ENCODE measurements at places on chromosomes 11 and 22. TPM values are rescaled to one million over a fixed set of nuclear protein-coding genes. Genes with fewer than 3 reads are reported as not detected.

The FGF19 gene
- 7.4 TPM for total RNA-seq

The ZP1 gene
- not detected for total RNA-seq

The CARD18 gene
- total RNA-seq, result not detected

The KCNJ1 gene
- total RNA-seq, result not detected

The MYO7A gene
- total RNA-seq, result 2.2 TPM

The KRTAP5-11 gene
- not detected for total RNA-seq

DNA sequence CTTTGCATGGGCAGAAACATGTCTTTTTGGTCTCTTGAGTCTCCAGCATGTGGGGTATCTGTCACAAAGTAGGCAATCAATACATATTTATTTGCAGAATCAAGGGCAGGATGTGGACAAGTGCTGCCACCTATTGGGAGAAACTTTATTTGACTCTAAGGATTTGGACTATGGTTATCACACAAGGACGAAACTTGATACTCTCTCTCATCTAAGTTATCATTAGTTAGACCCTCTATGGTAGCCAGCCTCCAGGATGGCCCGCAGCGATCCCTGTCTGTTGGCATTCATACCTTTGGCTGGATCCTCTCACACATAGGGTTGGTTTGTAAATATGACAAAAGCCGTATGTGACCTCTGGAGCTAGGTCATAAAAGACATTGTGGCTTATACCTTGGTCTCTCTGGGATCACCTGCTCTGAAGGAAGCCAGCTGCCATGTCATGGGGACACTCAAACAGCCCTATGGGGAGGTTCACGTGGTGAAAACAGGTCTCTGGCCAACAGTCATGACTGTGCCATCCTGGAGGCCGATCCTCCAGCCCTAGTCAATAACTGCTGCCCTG lies 1.1 kb upstream of the FBXO7 start:
- DNase-seq, result no peak
- H3K36me3 ChIP-seq, result no peaks in the 10 kb centered on the region
- peak overlapping the region; percentile 88 for H3K4me3 ChIP-seq

GRCh38 chr11:56841210-56841810 lies 92.8 kb upstream of the OR9G4 start:
- H3K36me3 ChIP-seq, result peaks cover 6% of the 10 kb centered on the region
- no peak overlapping the region for H3K4me3 ChIP-seq
- no peak overlapping the region for H3K27ac ChIP-seq
- no peaks in the 10 kb centered on the region for H3K4me1 ChIP-seq

GRCh38 chr11:122923302-122923701 lies 40.7 kb downstream of the JHY start:
- no peak overlapping the region for H3K27ac ChIP-seq
- no peaks in the 10 kb centered on the region for H3K36me3 ChIP-seq
- H3K4me1 ChIP-seq, result no peaks in the 10 kb centered on the region
- H3K4me3 ChIP-seq, result no peak overlapping the region
- no peaks in the 10 kb centered on the region for H3K27me3 ChIP-seq

GRCh38 chr11:64786308-64786707 lies 8.0 kb upstream of the SF1 start:
- no peak for DNase-seq
- no peaks in the 10 kb centered on the region for H3K4me1 ChIP-seq
- H3K36me3 ChIP-seq, result peaks cover 2% of the 10 kb centered on the region
- H3K27ac ChIP-seq, result no peak overlapping the region

GRCh38 chr11:103210543-103210942 lies 101.3 kb downstream of the DYNC2H1 start:
- H3K27ac ChIP-seq, result no peak overlapping the region
- no peaks in the 10 kb centered on the region for H3K36me3 ChIP-seq
- no peak overlapping the region for H3K4me3 ChIP-seq
- no peaks in the 10 kb centered on the region for H3K27me3 ChIP-seq
- H3K4me1 ChIP-seq, result no peaks in the 10 kb centered on the region
- DNase-seq, result no peak

DNA sequence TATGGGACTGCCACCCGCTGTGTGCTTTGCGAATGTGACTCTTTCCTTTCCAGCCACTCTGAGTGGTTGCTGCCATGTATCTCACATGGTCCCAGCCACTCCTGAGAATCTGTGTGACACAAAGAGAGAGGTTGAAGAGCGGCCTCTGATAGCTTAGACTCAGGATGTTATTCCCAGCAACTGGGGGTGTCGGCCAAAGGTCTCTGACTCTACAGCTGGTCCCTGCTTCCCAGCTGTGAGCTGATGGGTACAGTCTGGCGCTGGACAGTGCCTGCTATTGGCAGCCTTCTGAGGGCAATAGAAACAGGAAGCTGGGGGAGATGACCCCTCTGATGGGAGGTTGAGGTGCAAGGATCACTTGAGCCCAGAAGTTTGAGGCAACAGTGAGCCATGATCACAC lies 105.1 kb downstream of the RRAS2 start:
- no peaks in the 10 kb centered on the region for H3K36me3 ChIP-seq
- no peak overlapping the region for H3K4me3 ChIP-seq
- no peaks in the 10 kb centered on the region for H3K27me3 ChIP-seq
- no peak for DNase-seq
- H3K27ac ChIP-seq, result no peak overlapping the region

GRCh38 chr22:22112533-22113294 lies 130.1 kb upstream of the TOP3B start:
- H3K4me3 ChIP-seq, result no peak overlapping the region
- no peak for DNase-seq
- H3K36me3 ChIP-seq, result no peaks in the 10 kb centered on the region
- peaks cover 15% of the 10 kb centered on the region for H3K27me3 ChIP-seq
- H3K4me1 ChIP-seq, result no peaks in the 10 kb centered on the region
- no peak overlapping the region for H3K27ac ChIP-seq

DNA sequence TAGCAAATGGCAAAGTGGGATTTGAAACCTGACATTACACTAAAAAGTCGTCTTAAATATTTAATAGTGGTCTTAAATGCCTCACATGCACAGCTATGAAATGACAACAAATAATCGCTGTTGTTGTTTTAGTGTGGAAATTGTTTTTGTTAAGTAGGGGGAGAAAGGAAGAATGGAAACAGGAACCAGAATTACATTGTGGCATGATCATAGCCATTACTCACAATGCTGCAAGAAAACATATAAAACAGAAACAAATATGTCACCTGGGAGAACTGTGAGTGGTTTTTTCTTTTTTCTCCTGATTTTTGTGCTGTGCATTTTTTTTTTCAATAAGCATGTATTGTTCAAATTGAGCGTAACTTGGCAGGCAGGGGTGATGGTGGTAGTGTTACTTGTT lies 22.9 kb downstream of the FAM76B start:
- DNase-seq, result no peak
- no peak overlapping the region for H3K4me3 ChIP-seq
- peaks cover 7% of the 10 kb centered on the region for H3K36me3 ChIP-seq

DNA sequence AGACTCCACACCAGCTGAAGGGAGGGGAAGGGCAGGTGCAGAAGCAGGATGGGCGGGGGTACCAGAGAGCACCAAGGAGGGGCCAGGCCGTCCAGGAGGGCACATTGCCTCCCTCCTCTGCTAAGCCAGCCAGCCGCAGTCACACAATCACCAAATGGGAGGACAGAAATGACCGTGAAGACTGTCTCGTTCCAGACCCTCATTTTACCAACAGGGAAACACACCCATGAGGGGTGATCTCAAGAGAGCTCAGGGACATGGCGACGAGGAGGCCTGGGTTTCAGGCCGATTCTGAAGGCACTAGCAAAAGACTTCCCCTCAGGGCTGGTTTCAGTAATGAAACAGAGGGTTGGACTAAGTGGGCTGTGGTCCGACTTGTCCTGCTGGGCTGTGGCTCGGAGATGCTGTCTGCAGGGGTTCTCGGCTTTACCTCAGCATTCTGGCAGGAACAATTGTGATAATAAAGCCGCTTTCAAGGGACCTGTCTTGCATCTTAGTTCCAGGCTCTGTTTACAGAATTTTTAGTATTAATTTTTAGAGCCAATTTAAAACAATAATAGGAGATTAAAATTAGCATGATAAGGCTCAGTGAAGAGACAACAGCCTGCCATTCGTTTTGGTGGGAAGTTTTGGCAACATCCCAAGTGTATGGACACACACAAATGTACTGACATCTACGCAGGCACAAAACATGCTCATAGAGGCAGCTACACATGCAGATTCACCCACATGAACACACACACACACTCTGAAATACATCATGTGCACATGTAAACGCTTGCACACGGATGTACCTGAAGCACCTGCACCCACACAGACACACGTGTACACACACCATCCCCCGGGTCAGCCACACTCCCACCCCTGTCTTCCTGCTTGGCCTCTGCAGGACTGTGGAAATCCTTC lies 2.0 kb upstream of the B3GAT1 start:
- H3K4me1 ChIP-seq, result peaks cover 18% of the 10 kb centered on the region
- no peaks in the 10 kb centered on the region for H3K27me3 ChIP-seq
- H3K27ac ChIP-seq, result no peak overlapping the region
- H3K4me3 ChIP-seq, result peak overlapping the region; percentile 87
- no peaks in the 10 kb centered on the region for H3K36me3 ChIP-seq

- H3K4me1 ChIP-seq, result no peaks in the 10 kb centered on the region
- no peaks in the 10 kb centered on the region for H3K27me3 ChIP-seq
- no peak for DNase-seq
- H3K36me3 ChIP-seq, result no peaks in the 10 kb centered on the region
- no peak overlapping the region for H3K27ac ChIP-seq
Observed at GRCh38 chr11:45725121-45725520, 59.7 kb upstream of the CHST1 start.

DNA sequence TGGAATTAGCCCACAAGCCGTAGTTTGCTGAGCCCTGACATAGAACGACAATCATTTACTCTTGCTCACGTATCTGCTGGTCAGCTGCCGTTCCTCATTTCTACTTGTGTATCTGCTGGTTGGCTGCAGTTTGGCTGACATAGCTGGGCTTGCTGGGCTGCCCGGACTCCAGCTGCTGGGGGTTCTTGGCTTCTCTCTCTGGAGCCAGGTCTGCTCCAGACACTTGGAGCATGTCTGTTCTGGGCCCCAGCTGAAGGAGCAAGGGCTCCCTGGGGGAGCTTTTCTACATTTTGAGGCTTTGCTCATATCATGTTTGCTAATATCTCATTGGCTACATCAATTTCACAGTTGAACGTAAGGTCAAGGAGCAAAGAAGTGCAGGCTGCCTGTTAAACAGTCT lies 47.3 kb downstream of the PRDM11 start:
- H3K27me3 ChIP-seq, result no peaks in the 10 kb centered on the region
- DNase-seq, result no peak
- no peak overlapping the region for H3K27ac ChIP-seq
- peaks cover 10% of the 10 kb centered on the region for H3K36me3 ChIP-seq

- DNase-seq, result no peak
- no peaks in the 10 kb centered on the region for H3K27me3 ChIP-seq
- H3K4me3 ChIP-seq, result no peak overlapping the region
- peaks cover 10% of the 10 kb centered on the region for H3K4me1 ChIP-seq
Observed at GRCh38 chr22:43002202-43002586, 12.8 kb downstream of the PACSIN2 start.

DNA sequence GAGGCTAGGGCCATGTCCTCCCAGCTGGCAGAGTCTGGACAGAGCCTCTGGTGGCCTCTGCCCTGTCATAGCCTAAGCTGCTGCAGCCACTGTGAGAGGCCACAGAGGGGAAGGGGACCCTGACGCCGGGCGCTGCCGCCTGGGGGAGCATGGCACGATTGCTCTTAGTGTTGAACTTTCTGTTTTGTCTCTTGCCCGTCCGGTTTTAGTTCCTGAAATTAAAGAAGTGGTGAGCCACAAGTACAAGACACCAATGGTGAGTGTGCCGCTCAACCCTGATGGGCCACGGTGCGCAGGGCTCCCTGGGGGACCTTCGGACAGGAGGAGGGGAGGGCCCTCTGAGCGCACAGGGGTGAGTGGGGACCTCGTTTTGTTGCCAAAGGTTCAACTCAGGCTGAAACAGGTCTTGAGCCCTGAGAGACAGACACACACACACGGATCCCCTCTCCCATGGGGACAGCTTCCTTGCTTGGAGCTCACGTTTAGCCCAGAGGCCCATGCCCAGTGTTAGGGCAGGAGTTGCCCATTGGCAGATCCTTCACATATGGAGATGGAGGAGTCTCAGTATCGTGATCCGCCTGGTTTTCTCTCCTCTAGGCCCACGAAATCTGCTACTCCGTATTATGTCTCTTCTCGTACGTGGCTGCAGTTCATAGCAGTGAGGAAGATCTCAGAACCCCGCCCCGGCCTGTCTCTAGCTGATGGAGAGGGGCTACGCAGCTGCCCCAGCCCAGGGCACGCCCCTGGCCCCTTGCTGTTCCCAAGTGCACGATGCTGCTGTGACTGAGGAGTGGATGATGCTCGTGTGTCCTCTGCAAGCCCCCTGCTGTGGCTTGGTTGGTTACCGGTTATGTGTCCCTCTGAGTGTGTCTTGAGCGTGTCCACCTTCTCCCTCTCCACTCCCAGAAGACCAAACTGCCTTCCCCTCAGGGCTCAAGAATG lies 23.8 kb downstream of the MYBPC3 start:
- no peaks in the 10 kb centered on the region for H3K27me3 ChIP-seq
- no peak overlapping the region for H3K4me3 ChIP-seq
- H3K4me1 ChIP-seq, result no peaks in the 10 kb centered on the region
- DNase-seq, result no peak
- peaks cover 4% of the 10 kb centered on the region for H3K36me3 ChIP-seq
- no peak overlapping the region for H3K27ac ChIP-seq

GRCh38 chr11:61912530-61912898 lies 4.9 kb downstream of the RAB3IL1 start:
- no peak for DNase-seq
- H3K4me3 ChIP-seq, result no peak overlapping the region
- H3K27me3 ChIP-seq, result no peaks in the 10 kb centered on the region
- H3K27ac ChIP-seq, result no peak overlapping the region
- H3K4me1 ChIP-seq, result no peaks in the 10 kb centered on the region
- no peaks in the 10 kb centered on the region for H3K36me3 ChIP-seq

DNA sequence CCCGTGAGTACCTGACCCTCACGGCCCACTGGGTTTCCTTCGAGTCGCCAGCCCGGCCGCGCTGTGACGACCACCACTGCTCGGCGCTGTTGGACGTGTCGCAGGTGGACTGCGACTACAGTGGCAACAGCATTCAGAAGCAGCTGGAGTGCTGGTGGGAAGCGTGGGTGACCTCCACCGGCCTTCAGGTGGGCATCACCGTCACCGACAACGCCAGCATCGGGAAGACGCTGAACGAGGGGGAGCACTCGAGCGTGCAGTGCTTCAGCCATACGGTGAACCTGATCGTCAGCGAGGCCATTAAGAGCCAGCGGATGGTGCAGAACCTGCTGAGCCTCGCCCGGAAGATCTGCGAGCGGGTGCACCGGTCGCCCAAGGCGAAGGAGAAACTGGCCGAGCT lies 32.2 kb downstream of the ZBED4 start:
- H3K36me3 ChIP-seq, result peaks cover 65% of the 10 kb centered on the region
- no peak overlapping the region for H3K27ac ChIP-seq
- H3K4me1 ChIP-seq, result no peaks in the 10 kb centered on the region
- no peaks in the 10 kb centered on the region for H3K27me3 ChIP-seq

GRCh38 chr11:24759742-24760141 lies 262.9 kb downstream of the LUZP2 start:
- H3K4me3 ChIP-seq, result no peak overlapping the region
- H3K27ac ChIP-seq, result no peak overlapping the region
- H3K36me3 ChIP-seq, result no peaks in the 10 kb centered on the region
- peaks cover 2% of the 10 kb centered on the region for H3K4me1 ChIP-seq
- DNase-seq, result no peak

DNA sequence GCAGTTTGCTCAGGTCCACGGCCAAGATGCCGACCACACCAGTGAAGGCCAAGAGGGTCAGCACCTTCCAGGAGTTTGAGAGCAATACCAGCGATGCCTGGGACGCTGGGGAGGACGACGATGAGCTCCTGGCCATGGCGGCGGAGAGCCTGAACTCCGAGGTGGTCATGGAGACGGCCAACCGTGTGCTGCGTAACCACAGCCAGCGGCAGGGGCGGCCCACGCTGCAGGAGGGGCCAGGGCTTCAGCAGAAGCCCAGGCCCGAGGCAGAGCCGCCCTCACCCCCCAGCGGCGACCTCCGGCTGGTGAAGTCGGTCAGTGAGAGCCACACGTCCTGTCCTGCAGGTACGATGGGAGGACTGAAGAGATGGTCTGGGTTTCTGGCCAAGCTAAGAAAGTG lies 31.0 kb downstream of the TBC1D22A start:
- H3K27ac ChIP-seq, result no peak overlapping the region
- peaks cover 6% of the 10 kb centered on the region for H3K36me3 ChIP-seq
- DNase-seq, result no peak
- no peaks in the 10 kb centered on the region for H3K27me3 ChIP-seq

Measured in H9 (cell line).